Right lung (tissue), 10 donors: ENCODE measurements at places on chromosomes 4 and X. TPM values are rescaled to one million over a fixed set of nuclear protein-coding genes. Genes with fewer than 3 reads are reported as not detected.

DNA sequence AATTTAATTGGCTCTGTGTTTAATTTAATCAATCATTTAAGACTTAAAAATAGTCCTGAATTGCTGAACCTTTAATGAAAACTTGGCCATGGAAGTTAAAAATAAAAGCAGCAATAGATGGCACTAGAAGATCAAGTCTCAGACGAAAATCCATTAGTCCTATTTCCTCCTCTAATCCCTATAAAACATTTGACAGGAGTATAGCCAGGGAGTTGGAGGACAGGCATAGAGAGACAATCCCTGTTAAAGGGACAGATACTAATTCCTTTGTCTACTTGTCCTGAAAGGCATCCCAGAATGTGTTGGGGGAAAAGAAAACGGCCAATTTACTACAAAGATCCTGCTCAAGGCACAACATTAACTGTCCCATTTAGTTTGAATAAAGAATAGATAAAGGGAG lies 276.3 kb upstream of the TACR3 start:
- no peak for DNase-seq

DNA sequence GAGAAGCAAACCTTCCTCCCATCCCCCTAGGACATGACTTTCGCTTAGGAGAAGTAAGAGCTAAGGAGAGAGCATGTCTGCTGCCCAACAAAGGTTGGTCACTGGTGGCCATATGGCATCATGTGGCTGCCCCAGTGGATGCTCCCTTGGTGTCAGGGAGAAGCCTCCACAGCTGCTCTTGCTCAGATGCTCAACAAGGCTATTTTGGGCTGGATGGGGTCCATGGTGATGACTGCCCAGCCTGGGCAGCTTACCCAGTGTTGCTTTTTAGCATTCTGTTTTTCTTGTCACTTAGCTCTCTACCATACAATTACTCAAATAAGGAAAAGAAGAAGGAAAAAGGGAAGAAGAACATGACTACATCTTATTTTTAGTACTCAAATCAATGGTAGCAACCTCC lies 48.9 kb upstream of the PPARGC1A start:
- DNase-seq = no peak

DNA sequence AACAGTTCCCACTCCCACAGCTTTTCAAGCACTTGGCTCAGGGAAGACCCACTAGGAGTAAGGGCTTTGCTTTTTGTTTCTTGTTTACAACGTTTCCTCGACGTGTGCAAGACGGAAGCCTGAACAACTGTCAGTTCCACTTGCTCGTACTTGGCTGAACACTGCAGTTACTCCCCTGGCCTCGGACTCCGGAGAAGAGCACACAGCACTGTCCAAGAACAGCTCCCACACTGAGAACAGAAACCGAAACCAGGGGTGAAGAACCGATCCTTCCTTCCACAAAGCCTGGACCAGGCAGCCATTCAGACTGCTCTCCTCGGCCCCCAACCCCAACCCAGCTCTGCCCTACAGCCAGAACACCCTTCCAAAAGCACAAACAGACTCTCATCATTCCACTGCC lies 25.5 kb downstream of the IRF2 start:
- DNase-seq = peak; percentile 66

GRCh38 chr4:3219761-3220475 lies 29.0 kb upstream of the MSANTD1 start:
- no peak for DNase-seq

GRCh38 chr4:18318682-18319388 lies 297.3 kb upstream of the LCORL start:
- peak; percentile 44 for DNase-seq

DNA sequence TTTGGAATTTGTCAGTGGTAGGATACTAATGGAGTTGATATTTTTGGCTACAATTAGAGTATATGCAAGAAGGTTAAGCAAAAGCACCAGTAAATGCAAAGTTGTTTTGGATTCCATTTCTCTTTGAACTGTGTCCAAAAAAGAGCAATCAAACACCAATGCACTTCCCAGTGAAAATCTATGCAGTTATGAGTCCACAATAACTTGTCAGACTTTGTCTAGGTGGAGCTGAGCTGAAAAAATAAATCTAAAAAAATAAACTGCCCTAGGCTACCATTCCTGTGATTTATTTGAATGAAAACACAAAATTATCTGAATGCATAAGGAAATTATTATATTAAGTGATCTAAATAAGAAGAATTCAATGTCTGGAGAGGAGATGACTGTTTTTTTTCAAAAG lies 37.0 kb upstream of the AREG start:
- DNase-seq = no peak

GRCh38 chr4:26431461-26432180 lies 58.7 kb downstream of the CCKAR start:
- no peak for DNase-seq

The KIT gene
- 79.2 TPM for polyA plus RNA-seq

The GAGE12E gene
- polyA plus RNA-seq = not detected
